Mesothelial cell of epicardium (in vitro differentiated cells): ENCODE measurements at places on chromosomes 5 and 9.

GRCh38 chr5:31193116-31193515 lies 370 bp upstream of the CDH6 start:
- H3K27me3 ChIP-seq, result peaks cover 87% of the 10 kb centered on the region
- H3K4me3 ChIP-seq, result peak overlapping the region; percentile 67
- no peaks in the 10 kb centered on the region for H3K36me3 ChIP-seq
- H3K27ac ChIP-seq, result no peak overlapping the region
- H3K4me1 ChIP-seq, result peaks cover 14% of the 10 kb centered on the region

GRCh38 chr9:36637491-36638270 lies 65.0 kb downstream of the MELK start:
- H3K4me1 ChIP-seq, result no peaks in the 10 kb centered on the region
- DNase-seq, result no peak
- no peak overlapping the region for H3K4me3 ChIP-seq

- DNase-seq, result no peak
- H3K4me3 ChIP-seq, result no peak overlapping the region
- no peak overlapping the region for H3K27ac ChIP-seq
- H3K27me3 ChIP-seq, result peaks cover 15% of the 10 kb centered on the region
These were observed 111.8 kb downstream of the MEGF10 start for GRCh38 chr5:127402361-127402760.

DNA sequence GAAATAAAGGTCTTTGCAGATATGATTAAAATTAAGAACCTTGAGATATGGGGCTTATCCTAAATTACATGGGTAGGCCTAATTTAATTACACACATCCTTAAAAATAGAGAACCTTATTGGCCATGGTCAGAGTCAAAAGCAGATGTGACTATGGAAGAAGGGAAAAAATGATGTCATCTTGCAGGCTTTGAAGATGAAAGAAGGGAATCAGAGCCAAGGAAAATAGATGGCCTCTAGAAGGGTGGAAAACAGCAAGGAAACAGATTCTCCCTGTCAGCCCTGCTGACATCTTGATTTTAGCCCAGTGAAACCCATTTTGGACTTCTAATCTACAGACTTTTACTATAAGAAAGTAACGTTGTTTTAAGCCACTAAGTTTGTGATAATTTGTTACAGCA lies 37.6 kb upstream of the KCNN2 start:
- H3K4me1 ChIP-seq, result peaks cover 19% of the 10 kb centered on the region
- peak overlapping the region; percentile 57 for H3K27ac ChIP-seq
- DNase-seq, result no peak
- no peaks in the 10 kb centered on the region for H3K27me3 ChIP-seq

GRCh38 chr5:121976979-121977378 lies 15.2 kb downstream of the SRFBP1 start:
- H3K36me3 ChIP-seq, result peaks cover 2% of the 10 kb centered on the region
- no peak overlapping the region for H3K4me3 ChIP-seq
- no peaks in the 10 kb centered on the region for H3K27me3 ChIP-seq
- DNase-seq, result no peak
- no peaks in the 10 kb centered on the region for H3K4me1 ChIP-seq

DNA sequence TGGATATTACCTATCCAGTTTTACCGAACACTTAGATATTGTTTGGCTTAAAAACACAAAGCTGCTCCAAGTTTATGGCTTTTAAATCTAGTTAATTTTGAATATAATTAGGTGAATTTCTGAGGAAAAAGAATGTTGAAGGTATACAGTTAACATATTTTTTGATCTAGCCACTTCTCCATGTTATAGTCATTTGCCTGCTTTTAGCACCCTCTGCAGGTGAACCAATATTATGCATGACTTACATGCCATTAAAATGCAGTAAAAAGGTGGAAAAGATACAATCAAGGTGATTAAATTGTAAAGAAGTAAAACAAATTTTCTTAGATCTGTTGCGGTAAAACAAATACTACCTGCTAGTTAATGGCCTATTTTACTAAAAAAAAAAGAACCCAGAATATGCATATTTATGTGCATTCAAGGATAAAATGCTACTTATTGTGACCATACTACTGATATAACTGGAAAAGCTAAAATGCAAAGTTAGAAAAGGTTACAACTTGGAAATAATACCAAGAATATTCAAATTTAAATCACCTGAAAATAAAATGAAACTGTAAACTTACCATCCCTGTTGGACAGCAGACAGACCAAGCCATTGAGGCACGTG lies 132.1 kb downstream of the AP3B1 start:
- peaks cover 16% of the 10 kb centered on the region for H3K36me3 ChIP-seq
- H3K27me3 ChIP-seq, result no peaks in the 10 kb centered on the region
- no peaks in the 10 kb centered on the region for H3K4me1 ChIP-seq
- no peak overlapping the region for H3K4me3 ChIP-seq
- no peak for DNase-seq

- no peak for DNase-seq
- no peak overlapping the region for H3K4me3 ChIP-seq
- no peaks in the 10 kb centered on the region for H3K36me3 ChIP-seq
- H3K4me1 ChIP-seq, result peaks cover 6% of the 10 kb centered on the region
- no peak overlapping the region for H3K27ac ChIP-seq
These were observed 27.6 kb downstream of the TPD52L3 start for GRCh38 chr9:6355728-6356127.

DNA sequence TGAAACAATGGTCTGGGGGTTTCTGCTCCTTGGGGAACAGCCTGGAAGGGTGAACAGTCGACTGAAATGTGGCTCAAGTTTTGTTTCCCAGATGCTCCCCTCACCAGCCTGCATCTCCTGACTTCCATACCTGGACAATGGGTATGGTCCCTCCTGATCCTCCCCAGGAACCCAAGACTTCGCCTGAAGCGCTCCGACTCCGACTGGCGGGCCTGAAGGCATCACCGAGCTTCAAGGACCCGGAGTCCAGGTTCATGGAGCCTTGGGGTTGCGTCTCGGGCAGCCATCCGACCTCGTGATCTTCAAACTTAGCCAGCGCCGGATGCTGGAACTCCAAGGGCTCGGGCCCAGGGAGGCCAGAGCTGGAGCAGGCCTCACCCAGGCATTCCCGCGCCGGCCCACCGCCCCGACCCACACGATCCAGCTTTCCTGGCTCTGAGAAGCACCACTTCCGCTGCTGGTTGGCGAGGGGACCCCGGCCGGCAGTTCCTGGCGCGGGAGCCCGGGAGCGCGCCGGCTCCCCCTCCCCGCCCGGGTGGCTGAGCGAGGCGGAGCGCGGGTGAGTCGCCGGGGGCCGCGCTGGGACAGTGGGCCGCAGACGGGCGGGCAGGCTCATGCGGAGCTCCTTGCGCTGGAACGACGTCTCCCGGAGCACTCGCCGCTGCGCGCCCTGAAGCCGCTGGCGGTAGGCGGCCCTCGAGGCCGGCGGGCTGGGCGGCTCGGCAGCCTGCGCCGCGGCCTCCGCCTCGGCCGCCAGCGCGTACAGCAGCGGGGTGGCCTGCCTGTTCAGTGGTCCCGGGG lies 5.2 kb downstream of the SHROOM1 start:
- H3K4me3 ChIP-seq, result peak overlapping the region; percentile 36
- H3K27me3 ChIP-seq, result peaks cover 36% of the 10 kb centered on the region
- H3K4me1 ChIP-seq, result peaks cover 18% of the 10 kb centered on the region
- peak; percentile 53 for DNase-seq
- no peak overlapping the region for H3K27ac ChIP-seq

GRCh38 chr9:15553528-15553898 lies 670 bp downstream of the CCDC171 start:
- peak overlapping the region; percentile 96 for H3K27ac ChIP-seq
- H3K4me3 ChIP-seq, result peak overlapping the region; percentile 93
- peaks cover 6% of the 10 kb centered on the region for H3K27me3 ChIP-seq
- H3K36me3 ChIP-seq, result peaks cover 5% of the 10 kb centered on the region

DNA sequence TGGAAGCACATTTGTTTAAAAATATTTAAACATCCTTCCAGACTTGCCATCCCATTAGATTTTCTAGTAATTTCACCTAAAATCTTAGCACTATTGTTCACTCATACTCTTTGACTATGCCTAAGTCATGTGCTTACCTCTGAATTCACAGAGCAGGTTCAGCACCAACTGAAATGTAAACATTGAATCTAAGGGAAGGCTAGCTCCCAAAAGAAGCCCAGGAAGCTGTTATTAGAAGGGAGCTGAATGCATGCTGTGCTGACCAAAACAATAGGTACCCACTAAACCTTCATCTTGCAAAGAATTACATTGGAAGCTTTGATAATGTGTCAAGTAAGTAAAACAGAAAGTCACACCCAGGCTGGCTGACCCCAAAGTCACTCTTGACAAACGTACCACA lies 571.3 kb downstream of the GABRG2 start:
- no peaks in the 10 kb centered on the region for H3K36me3 ChIP-seq
- no peaks in the 10 kb centered on the region for H3K27me3 ChIP-seq

GRCh38 chr5:143229426-143229895 lies 174.0 kb downstream of the NR3C1 start:
- no peak for DNase-seq
- H3K27me3 ChIP-seq, result no peaks in the 10 kb centered on the region
- no peak overlapping the region for H3K4me3 ChIP-seq
- no peaks in the 10 kb centered on the region for H3K36me3 ChIP-seq
- no peak overlapping the region for H3K27ac ChIP-seq

GRCh38 chr9:5909976-5910375 lies 19.3 kb downstream of the MLANA start:
- DNase-seq, result no peak
- no peak overlapping the region for H3K27ac ChIP-seq
- no peaks in the 10 kb centered on the region for H3K27me3 ChIP-seq
- H3K4me3 ChIP-seq, result no peak overlapping the region

GRCh38 chr9:121550569-121551512 lies 51.2 kb upstream of the GGTA1 start:
- H3K4me3 ChIP-seq, result peak overlapping the region; percentile 65
- H3K27me3 ChIP-seq, result peaks cover 2% of the 10 kb centered on the region
- peak overlapping the region; percentile 73 for H3K27ac ChIP-seq
- H3K36me3 ChIP-seq, result no peaks in the 10 kb centered on the region

GRCh38 chr5:115313052-115313451 lies 16.6 kb upstream of the CCDC112 start:
- DNase-seq, result no peak
- H3K36me3 ChIP-seq, result no peaks in the 10 kb centered on the region
- H3K27me3 ChIP-seq, result peaks cover 11% of the 10 kb centered on the region
- no peak overlapping the region for H3K4me3 ChIP-seq

DNA sequence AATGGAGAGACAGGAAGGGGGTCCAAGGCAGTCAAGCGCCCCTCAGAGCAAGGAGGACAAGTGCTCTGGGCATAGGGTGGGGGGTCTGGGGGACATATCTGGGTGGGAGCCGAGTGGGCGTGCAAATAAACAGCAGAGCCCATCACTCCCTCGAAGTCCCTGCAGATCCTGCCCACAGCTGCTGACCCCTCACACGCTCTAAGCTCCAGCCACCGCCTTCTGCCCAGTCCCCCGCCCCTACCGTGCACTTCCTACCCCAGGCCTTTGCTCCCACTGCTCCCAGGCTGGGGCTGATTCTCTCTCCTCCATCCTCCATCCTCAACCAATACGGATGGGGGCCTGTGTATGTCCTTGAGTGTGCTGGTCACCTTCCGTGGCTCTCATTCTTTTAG lies 16.9 kb upstream of the ALDH1B1 start:
- no peaks in the 10 kb centered on the region for H3K36me3 ChIP-seq
- no peak overlapping the region for H3K27ac ChIP-seq
- DNase-seq, result no peak
- no peak overlapping the region for H3K4me3 ChIP-seq
- H3K27me3 ChIP-seq, result peaks cover 9% of the 10 kb centered on the region
- H3K4me1 ChIP-seq, result peaks cover 7% of the 10 kb centered on the region

- peaks cover 45% of the 10 kb centered on the region for H3K36me3 ChIP-seq
- peaks cover 8% of the 10 kb centered on the region for H3K4me1 ChIP-seq
- no peaks in the 10 kb centered on the region for H3K27me3 ChIP-seq
- H3K4me3 ChIP-seq, result no peak overlapping the region
These were observed 97.2 kb downstream of the INVS start for GRCh38 chr9:100196215-100196614.

DNA sequence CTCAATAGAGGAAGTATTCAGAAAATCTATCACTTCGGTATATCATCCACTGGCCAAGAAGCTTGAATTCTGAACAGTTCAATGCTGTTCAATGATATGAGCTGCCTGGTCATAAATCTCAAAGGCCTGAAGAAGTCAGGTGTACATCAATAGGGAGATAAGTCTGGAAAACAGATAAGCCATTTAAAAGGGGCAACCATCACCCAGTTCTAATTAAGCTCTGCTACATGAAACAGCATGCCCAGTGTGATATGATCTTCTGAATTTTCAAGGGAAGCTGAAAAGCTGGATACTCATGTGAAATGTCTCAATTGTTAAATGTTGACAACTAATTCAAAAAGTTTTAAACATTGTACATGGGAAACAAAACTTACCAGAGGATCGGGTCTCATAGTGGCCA lies 2020.7 kb upstream of the WWC1 start:
- H3K27ac ChIP-seq, result no peak overlapping the region
- no peaks in the 10 kb centered on the region for H3K36me3 ChIP-seq
- H3K4me3 ChIP-seq, result no peak overlapping the region

- H3K4me3 ChIP-seq, result no peak overlapping the region
- DNase-seq, result no peak
- H3K4me1 ChIP-seq, result peaks cover 7% of the 10 kb centered on the region
- H3K27ac ChIP-seq, result no peak overlapping the region
- H3K36me3 ChIP-seq, result peaks cover 16% of the 10 kb centered on the region
- no peaks in the 10 kb centered on the region for H3K27me3 ChIP-seq
These were observed 14.2 kb downstream of the NUDT2 start for GRCh38 chr9:34343605-34344004.

DNA sequence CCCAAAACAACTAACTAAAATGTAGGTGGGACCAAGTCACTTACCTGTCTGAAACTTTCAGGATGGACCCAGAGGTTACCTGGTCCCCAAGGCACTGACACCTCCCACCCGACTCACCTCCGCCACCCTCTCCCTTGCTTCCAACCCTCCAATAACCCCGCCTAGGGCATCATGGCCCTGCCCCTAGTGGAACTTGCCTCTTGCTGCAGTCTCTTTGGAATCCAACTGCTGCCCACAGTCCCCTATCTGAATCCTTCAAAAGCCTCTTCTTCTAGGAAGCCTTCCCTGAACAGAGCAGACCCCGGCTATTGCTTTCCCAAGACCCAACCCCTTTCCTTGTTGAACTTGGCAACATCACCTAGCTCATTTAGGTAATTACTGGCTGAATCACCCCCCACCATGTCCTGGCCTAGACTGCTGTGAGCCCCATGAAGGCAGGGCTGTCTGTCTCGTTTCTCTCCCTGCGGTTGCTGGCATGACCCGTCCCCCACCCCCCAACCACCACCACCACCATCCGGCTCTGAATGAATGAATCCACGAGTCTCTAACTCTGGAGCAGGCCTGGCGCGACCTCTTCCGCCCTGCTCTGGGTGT lies 9.4 kb downstream of the CRB2 start:
- peak overlapping the region; percentile 81 for H3K27ac ChIP-seq
- no peak overlapping the region for H3K4me3 ChIP-seq
- no peak for DNase-seq
- H3K36me3 ChIP-seq, result peaks cover 7% of the 10 kb centered on the region

- peaks cover 10% of the 10 kb centered on the region for H3K4me1 ChIP-seq
- H3K4me3 ChIP-seq, result no peak overlapping the region
- no peaks in the 10 kb centered on the region for H3K27me3 ChIP-seq
- peaks cover 36% of the 10 kb centered on the region for H3K36me3 ChIP-seq
These were observed 80.3 kb downstream of the VCAN start for GRCh38 chr5:83551821-83552220.
